ENCODE measurements at places on chromosomes 7 and 10.

GRCh38 chr7:103996639-103997038 lies 7.2 kb upstream of the RELN start:
- no peak for DNase-seq

DNA sequence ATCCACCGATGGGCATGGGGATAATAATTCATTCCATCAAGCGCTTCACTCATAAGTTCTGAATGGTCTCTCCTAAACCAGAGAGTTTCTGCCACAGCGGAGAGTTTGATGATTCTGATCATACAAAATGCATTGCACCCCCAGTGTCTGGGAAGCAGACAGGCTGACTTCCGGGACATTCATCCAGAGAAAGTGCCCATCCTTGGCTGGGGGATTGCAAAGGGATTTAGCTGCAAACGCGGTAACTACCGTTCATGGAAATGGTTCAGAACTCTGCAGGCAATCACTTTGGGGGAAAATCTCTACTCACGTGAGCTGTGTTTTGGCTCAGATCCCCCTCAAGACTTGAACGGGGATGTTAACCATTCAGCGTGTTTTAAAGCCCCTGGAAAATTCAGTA lies 33.4 kb upstream of the CALN1 start:
- no peak for DNase-seq

GRCh38 chr7:150734254-150734653 lies 3.0 kb upstream of the GIMAP5 start:
- DNase-seq: no peak

GRCh38 chr10:97020452-97021400 lies 165.0 kb downstream of the SLIT1 start:
- DNase-seq: no peak

DNA sequence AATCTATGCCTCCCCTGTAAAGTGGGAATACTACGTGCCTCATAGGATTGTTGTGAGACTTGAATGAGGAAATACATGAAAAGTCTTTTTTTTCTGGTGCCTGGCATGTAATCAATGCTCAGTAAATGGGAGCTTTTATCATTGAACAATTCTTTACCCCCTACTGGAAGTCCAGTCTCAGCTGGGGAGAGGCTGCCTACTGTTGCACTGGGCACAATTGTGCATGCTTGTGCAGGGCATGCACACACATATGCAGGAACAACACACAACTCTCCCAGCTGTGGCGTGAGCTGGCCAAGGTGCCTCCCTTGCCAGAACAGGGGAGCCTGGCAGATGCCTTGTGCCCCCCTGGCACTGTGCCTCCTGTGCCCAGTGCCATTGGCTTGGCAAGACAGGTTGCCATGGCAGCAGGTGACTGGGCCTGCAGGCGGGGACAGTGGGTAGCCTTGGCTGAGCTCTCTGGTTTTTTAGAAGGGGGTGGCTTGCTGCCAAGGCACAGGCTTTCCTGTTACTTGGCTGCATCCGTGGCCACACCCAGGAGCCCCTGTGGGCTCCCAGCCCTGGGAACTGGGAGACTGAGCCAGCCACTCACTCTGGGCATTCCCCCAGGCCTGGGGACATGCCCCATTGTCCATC lies 16.1 kb upstream of the PALD1 start:
- DNase-seq: no peak

DNA sequence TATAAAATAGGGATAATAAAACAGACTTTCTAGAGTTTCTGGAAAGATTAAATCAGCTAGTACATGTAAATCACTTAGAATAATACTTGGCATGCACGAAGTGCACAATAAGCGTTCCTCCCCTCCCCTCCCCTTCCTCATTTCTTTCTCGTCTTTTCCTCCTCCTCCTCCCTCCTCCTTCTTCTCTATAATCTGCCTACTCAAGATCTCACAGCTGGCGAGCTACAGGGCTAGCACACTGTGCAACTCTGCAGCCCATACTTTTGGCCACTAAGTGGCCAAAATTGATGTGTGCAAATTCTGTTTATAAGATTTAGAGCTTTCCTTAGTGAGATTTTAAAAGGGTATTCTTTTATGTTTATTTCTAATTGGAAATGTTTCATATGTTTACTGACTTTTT lies 565.3 kb downstream of the PHTF2 start:
- no peak for DNase-seq

- no peak for DNase-seq
These were observed 746.0 kb upstream of the CELF2 start for GRCh38 chr10:10271639-10272192.

- no peak for DNase-seq
These were observed 371.0 kb downstream of the DPP6 start for GRCh38 chr7:154423231-154423630.

- DNase-seq: no peak
These were observed 30.3 kb downstream of the PIK3CG start for GRCh38 chr7:106895246-106895864.
